Stimulated activated CD8-positive, alpha-beta memory T cell treated with anti-CD3 and anti-CD28 coated beads, Interleukin-15, amount 100 ng/mL, for 48 hours (primary cell): ENCODE measurements at places on chromosomes 1 and 21.

DNA sequence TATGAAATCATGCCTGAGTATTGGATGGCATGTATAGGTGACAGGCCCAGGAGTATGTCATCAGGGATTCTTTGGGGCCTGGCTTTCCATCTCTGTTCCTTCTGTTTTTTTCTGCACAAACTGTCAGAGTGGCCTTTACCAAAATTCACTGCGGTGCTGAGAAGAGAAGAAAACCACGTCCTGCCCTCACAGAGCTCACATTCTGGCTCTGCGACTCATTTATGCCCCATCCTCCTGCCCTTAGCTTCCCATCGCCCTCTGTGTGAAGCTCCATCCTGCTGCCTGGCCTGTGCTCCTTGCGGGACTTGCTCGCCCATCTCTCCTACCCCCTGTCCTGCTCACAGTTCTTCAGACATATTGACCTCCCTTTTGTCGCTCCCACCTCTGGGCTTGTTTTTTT, 73.4 kb downstream of the HUNK start:
- no peak for DNase-seq

GRCh38 chr1:58515794-58516401, 30.6 kb downstream of the OMA1 start:
- no peak for DNase-seq

GRCh38 chr1:93734999-93735398, 53.4 kb upstream of the BCAR3 start:
- no peak for DNase-seq

- peak; percentile 17 for DNase-seq
Observed at GRCh38 chr1:35929730-35930592, 944 bp upstream of the AGO3 start.

DNA sequence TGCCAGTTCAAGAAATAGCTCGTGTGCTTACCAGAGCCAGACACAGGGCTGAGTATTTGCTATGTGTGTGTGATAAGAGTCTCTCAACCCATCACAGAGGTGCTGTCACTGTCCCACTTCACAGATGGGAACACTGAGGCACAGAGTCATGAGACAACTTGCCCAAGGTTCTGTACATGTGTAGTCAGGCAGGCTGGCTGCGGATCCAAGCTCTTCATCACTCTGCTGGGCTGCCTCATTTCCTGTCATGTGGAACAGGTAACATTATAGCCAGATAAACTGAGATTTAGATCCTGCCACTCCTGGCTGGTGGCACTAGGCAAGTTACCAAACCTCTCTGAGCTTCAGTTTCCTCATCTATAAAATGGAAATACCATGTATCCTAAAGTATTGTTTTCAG, 77.8 kb downstream of the ITPKB start:
- DNase-seq = no peak

DNA sequence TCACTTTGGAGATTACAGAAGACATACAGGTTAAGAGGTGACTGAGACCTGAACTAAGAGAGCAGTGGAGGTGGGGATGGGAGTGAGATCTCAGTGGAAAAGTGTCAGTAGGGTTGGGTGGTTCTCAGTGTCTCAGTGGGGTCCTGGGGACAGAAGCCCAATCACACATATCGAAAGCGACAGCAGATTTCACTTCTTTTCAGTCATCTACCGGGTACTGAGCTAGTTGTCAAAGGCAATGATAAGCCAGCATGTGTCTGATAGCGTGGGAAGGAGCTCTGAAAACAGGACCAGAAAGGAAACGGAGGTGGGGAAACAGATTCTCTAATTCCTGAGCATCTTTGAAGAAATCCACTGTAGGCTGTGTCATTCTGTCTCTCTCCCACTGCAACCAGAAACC, 59.5 kb downstream of the RHOU start:
- peak; percentile 19 for DNase-seq

- DNase-seq = no peak
Observed at GRCh38 chr1:216651826-216652418, 71.3 kb downstream of the ESRRG start.

DNA sequence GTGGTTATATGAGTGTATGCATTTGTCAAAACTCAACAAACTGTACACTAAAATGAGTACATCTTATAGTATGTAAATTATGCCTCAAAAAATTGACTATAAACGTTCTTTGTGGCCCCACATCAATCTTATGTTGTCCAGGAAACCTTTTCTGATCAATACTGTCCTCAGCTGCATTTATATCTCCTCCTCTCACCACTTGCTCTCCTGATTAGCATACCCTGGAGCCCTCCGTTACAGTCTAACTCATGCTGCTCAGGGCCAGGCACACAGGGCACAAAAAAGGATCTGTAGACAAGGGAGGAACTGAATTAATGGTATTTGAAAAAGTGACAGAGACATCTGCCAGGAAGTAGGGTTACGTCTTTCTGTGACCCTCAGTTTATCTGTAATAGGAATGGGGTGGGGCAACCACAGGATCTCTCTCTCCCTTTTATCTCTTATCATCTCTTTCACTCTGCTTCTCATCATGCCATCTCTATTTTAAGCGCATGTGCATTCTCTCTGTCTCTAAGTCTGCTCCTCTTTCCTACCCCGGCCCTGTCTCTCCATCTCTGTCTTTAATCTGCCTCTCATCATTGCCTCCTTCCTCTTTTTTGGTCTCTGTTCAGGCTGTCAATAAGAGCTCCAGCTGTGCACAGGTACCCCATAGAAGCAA, 7.0 kb upstream of the TAL1 start:
- no peak for DNase-seq

DNA sequence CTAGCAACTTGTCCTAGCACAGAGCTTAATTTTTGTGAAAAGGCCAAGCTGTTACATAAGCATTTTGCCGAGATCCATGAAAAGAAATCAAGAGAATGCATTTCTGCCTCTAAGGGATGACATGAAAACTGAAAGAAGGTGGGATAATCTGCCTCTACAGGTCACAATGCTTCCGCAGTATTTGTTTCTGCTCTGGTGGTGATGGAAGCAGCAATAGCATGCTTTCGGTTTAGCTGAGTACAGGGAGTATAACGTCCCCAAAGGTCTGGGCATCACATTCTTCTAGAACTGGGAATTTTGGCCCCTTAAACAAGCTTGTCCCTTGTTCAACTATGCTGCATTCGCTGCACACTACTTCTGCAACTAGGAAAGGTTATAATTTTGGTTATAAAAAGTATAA, 14.4 kb upstream of the MAGI3 start:
- no peak for DNase-seq

- no peak for DNase-seq
Observed at GRCh38 chr1:236457775-236458174, 63.7 kb downstream of the EDARADD start.

DNA sequence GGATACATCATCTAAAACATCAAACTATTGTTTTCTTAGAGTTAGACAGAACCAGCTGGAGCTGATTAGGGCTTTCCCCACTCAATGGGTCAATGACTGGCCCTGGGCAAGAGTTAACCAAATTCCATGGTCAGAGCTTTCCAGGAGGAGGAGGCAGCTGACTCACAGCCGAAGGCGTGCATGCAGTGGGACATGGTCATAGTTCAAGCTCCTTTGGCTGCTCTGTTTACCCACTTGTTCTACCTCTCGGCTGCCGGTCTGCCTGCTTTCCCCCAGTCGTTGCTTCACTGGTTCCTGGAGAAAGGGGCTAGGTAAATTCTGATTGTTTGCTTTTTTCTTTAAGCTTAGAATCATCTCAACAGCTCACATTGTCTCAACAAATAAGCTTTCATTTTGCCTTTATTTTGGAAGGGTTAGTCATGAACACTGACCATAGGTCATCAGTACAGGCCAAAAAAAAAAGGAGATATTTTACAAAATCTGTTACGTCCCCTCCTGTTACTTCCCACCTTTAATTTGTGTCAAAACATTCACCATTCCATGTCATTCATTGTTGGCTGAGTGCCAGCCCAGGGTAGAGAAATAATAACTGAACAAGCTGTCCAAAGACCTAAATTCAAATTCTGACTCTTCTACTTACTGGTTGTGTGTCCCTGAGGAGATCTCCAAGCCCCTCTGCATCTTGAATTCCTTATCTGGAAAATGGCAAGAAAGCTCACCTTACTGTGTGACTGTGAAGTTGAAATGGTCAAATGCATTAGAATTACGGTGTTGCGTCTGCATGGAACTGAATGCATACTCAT, 12.0 kb downstream of the MAB21L3 start:
- DNase-seq = no peak

GRCh38 chr1:162088281-162088969, 18.9 kb downstream of the NOS1AP start:
- DNase-seq = no peak

DNA sequence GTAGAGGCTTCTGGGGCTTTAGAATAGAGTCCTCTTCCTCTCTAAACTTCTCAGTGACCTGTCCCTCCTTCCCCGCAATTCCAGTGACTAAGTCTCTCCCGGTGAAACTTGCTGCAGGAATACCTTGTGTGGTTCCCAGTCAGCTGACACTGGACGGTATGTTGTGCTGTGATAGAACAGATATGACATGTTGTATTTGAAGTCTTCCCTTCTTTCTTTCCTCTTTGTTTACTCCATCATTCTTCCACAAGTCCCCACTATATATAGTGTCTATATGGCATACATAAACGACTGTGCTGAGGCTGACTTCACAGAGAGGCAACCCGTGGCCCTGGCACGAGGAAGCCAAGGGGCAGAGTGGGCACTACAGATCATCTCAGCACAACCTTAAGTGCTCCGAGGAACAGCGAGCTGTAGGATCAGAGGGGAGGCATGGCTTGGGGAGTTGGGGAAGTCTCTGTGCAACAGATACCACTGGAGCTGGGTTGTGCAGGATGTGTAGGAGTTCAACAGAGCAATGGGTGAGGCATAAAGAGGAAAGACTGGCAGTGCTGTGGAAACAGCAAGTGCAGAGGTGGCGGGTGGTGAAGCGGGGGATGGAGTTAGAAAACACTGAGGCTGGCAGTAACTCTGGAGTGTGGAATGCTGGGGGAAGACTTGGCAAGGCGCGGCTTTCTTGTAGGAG, 237.8 kb downstream of the TRABD2B start:
- no peak for DNase-seq

- no peak for DNase-seq
Observed at GRCh38 chr1:60947367-60947766, 135.0 kb upstream of the NFIA start.

DNA sequence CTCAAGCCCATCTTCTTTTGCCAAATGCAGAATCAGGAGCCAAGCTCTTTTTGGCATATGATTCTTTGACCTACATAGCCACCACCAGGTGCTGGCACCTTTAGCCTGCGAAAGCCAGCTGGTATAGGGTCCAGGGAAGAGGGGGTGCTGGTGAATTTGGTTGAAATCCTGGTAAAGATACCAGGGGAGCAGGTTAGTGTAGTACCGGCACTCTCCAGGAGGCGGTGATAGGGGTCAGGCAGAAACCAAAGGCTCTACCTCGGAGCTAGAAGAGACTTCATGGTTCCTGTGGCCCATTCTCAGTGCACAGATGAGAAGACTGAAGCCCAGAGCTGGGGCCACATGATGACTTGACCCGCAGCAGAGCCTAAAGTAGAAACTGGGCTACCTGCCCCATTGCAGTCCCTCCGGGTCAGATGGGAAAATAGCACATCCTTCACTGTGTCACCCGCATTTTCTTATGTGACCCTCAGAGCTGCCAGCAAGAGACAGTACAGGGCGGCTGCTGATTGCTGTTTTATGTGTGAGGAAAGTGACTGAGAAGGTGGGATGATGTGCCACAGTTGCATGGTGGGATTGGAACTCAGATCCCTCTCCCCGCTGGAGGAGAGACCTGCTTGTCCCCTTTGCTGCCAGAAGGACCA, 36.0 kb upstream of the IL19 start:
- no peak for DNase-seq
